ENCODE measurements at places on chromosomes 11 and 22.

GRCh38 chr22:36439481-36440271 lies 41.8 kb downstream of the TXN2 start:
- no peak overlapping the region for H3K4me3 ChIP-seq
- no peak for DNase-seq
- H3K36me3 ChIP-seq = no peaks in the 10 kb centered on the region
- H3K4me1 ChIP-seq = peaks cover 27% of the 10 kb centered on the region
- no peaks in the 10 kb centered on the region for H3K27me3 ChIP-seq
- no peak overlapping the region for H3K27ac ChIP-seq

GRCh38 chr11:123351375-123351774 lies 78.7 kb upstream of the GRAMD1B start:
- H3K27me3 ChIP-seq = no peaks in the 10 kb centered on the region
- no peak overlapping the region for H3K4me3 ChIP-seq
- no peaks in the 10 kb centered on the region for H3K4me1 ChIP-seq
- DNase-seq = no peak
- H3K36me3 ChIP-seq = no peaks in the 10 kb centered on the region

GRCh38 chr11:94728541-94728940 lies 39.6 kb upstream of the AMOTL1 start:
- DNase-seq = no peak
- H3K27ac ChIP-seq = no peak overlapping the region
- H3K36me3 ChIP-seq = no peaks in the 10 kb centered on the region
- peaks cover 4% of the 10 kb centered on the region for H3K27me3 ChIP-seq
- H3K4me1 ChIP-seq = no peaks in the 10 kb centered on the region

DNA sequence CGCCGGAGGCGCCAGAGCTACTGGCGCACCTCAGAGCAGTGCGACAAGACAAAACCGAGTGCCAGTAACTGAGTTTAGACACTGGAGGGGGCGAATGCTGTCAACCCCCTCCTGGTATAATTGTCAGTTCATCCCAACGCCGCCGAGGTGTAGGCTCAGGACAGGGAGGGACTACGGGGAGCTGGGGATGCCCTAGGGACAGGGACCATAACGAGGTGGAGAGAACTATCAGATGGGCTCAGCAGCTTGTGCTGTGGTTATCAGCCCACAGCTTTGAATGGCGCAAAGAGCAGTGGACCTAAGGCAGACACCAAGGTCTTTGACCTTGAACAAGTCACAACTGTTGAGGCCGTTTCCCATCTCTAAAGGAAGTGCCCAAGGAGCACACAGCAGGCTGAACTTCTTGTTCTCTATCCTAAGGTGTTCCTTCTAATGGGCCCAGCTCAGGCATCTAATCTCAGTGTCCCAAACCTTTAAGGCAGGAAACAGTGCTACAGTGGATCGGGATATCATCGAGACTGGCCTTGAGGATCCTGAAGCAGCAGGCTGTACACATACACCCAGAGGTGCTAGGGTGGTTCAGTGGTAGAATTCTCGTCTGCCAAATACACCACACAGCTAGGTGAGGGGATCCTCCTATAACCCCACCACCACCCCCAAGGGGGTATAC lies 958 bp upstream of the TUT1 start:
- H3K27ac ChIP-seq = peak overlapping the region; percentile 90
- H3K36me3 ChIP-seq = peaks cover 45% of the 10 kb centered on the region
- no peak for DNase-seq
- H3K4me1 ChIP-seq = peaks cover 32% of the 10 kb centered on the region

GRCh38 chr11:107988397-107989158 lies 20.1 kb upstream of the CUL5 start:
- H3K27me3 ChIP-seq = no peaks in the 10 kb centered on the region
- no peaks in the 10 kb centered on the region for H3K4me1 ChIP-seq
- no peaks in the 10 kb centered on the region for H3K36me3 ChIP-seq
- H3K4me3 ChIP-seq = no peak overlapping the region

- H3K4me3 ChIP-seq = no peak overlapping the region
- no peak overlapping the region for H3K27ac ChIP-seq
- DNase-seq = no peak
- H3K4me1 ChIP-seq = no peaks in the 10 kb centered on the region
- no peaks in the 10 kb centered on the region for H3K27me3 ChIP-seq
- peaks cover 57% of the 10 kb centered on the region for H3K36me3 ChIP-seq
Observed at GRCh38 chr11:122863704-122864326, 18.7 kb upstream of the JHY start.

DNA sequence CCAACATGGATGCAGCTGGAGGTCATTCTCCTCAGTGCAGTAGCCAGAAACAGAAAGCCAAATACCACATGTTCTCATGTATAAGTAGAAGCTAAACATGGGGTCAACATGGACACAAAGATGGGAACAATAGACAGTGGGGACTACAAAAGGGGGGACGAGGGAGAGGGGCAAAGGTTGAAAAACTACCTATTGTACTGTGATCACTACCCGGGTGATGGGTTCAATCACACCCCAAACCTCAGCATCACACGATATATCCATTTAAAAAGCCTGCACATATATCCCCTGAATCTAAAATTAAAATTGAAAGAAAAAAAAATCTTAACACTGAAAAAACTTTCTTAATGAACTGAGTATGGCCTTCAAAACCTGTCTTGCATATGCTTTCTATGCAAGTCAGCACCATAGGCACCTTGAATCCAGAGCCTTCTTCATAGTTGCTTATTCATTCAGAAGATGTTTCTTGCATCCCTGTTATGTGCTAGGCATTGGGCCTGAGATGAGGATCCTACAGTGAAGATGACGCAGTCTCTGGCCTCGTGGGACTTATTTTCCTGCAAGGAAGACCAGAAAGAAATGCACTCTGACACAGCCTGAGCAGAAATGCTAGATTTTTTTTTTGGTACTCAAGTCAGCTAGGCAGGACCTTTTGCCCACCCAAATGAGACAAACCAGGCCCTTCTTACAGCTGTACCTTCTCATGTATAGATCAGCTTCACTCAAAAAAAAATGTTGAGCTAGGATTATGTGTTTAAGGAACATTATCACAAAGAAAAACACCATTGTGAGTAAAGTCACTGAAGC lies 21.0 kb downstream of the NNMT start:
- no peaks in the 10 kb centered on the region for H3K4me1 ChIP-seq
- no peak overlapping the region for H3K27ac ChIP-seq
- H3K36me3 ChIP-seq = no peaks in the 10 kb centered on the region
- H3K4me3 ChIP-seq = no peak overlapping the region
- H3K27me3 ChIP-seq = no peaks in the 10 kb centered on the region
- DNase-seq = no peak

GRCh38 chr11:60206616-60207015 lies 23.7 kb upstream of the MS4A6A start:
- H3K27ac ChIP-seq = no peak overlapping the region
- H3K4me1 ChIP-seq = no peaks in the 10 kb centered on the region
- no peak overlapping the region for H3K4me3 ChIP-seq
- no peak for DNase-seq
- H3K27me3 ChIP-seq = no peaks in the 10 kb centered on the region

- H3K4me1 ChIP-seq = no peaks in the 10 kb centered on the region
- DNase-seq = no peak
- no peaks in the 10 kb centered on the region for H3K36me3 ChIP-seq
Observed at GRCh38 chr11:101458161-101458560, 125.6 kb downstream of the TRPC6 start.

DNA sequence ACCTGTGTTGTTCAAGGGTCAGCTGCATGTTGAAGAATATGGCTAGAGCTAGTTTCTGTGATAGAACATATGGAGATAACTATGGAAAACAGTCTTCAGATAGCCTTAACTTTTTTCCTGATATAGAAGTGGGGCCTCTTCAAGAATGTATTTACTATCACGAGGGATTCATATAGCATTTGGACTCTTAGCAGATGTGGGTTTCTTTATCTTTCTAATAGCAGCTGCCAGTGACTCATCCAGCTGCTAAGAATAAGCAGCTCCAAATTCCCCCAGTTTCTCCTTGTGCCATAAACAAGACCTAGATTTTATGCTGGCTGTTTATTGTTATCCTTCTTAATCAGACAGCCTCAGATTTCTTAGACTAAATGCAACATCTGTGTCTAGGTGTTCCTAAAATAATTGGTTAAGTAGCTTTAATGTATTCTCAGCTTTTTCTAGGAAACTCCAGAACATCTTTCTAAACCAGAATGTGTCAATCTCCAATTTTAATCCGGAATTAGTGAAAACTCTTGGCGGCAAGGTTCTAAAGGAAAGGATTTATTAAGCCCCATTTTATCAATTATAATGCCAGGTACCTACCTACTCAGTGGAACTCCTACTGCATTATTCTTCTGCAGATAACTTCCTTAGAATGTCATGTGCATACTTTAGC lies 119.8 kb downstream of the CSTPP1 start:
- H3K27ac ChIP-seq = no peak overlapping the region
- H3K4me1 ChIP-seq = no peaks in the 10 kb centered on the region
- no peaks in the 10 kb centered on the region for H3K36me3 ChIP-seq
- no peak overlapping the region for H3K4me3 ChIP-seq
- no peaks in the 10 kb centered on the region for H3K27me3 ChIP-seq

DNA sequence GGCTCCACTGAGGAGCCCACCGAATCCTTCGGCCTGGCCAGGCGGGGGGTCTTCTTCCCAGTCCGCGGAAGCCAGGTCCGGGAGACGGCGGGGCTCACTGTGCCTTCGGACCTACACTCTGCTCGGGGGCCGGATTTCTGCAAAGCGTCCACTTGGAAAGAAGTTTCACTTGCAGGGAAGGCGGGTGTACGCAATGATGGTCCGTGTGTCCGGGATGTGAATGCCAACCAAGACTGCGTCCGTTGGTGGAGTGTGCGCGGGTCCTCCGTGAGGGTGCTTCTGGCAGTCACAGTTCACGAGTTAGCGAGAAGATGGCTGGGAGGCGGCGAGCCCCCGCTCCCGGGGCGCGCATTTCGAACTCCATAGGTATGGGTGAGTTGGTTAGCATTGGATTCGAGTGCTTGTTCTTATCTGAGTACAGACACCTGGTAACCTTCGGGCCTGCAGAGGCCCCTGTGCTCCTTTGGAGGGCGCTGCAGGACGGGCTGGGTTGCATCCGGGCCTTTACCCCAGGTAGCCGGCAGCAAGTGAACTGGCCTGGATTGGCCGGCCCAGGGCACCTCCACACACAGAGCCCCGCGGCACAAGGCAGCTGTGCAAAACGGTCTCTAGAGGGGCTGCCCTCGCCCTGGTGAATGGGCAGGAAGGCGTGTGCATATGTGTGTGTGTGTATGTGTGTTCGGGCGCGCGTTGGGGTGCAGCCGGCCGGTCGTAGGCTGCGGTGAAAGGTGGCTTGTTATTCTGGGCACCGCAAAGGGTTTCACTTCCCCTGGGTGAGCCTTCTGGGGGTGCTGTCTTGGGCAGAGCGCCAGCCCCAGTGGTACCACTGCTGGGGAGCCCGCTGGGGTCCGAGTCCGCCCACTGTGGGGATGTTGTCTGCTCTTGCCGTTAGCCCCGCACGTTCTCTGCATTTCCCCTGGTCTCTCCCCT lies 13.3 kb upstream of the CYP2R1 start:
- no peaks in the 10 kb centered on the region for H3K27me3 ChIP-seq
- H3K4me1 ChIP-seq = peaks cover 28% of the 10 kb centered on the region
- peak overlapping the region; percentile 87 for H3K4me3 ChIP-seq

- no peak for DNase-seq
- no peaks in the 10 kb centered on the region for H3K36me3 ChIP-seq
- no peak overlapping the region for H3K27ac ChIP-seq
Observed at GRCh38 chr22:30767661-30768060, 73.0 kb downstream of the OSBP2 start.

GRCh38 chr11:126990716-126991480 lies 9.7 kb downstream of the KIRREL3 start:
- H3K4me3 ChIP-seq = no peak overlapping the region
- no peak overlapping the region for H3K27ac ChIP-seq
- H3K27me3 ChIP-seq = no peaks in the 10 kb centered on the region
- H3K4me1 ChIP-seq = no peaks in the 10 kb centered on the region

GRCh38 chr11:118552341-118552740 lies 13.4 kb downstream of the IFT46 start:
- no peaks in the 10 kb centered on the region for H3K27me3 ChIP-seq
- H3K4me3 ChIP-seq = no peak overlapping the region
- peaks cover 30% of the 10 kb centered on the region for H3K36me3 ChIP-seq
- no peak overlapping the region for H3K27ac ChIP-seq
- no peak for DNase-seq
- H3K4me1 ChIP-seq = no peaks in the 10 kb centered on the region

DNA sequence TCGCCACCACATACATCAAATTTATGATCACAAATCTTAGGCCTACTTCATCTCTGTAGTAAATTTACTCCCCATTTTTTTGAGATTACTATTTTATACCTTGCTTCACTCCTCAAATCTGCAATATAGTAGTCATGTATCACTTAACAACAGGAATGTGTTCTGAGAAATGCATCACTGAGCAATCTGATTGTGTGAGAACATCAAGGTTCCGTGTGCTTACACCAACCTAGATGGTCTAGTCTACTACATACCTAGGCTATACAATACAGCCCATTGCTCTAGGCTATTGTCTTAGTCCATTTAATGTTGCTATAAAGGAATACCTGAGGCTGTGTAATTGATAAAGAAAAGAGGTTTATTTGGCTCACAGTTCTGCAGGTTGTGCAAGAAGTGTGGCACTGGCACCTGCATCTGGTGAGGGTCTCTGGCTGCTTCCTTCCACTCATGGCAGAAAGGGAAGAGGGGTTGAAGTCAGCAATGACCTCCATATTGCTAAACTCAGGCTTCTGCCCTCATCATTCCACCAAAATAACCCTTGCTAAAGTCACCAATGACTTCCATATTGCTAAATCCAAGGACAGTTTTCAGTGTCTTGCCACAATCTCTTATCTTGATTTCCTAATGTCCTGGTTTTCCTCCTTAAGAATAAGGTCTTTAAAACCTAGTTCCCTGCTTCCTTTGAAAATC lies 140.3 kb downstream of the RBFOX2 start:
- no peak overlapping the region for H3K27ac ChIP-seq
- no peak overlapping the region for H3K4me3 ChIP-seq
- no peaks in the 10 kb centered on the region for H3K4me1 ChIP-seq
- H3K36me3 ChIP-seq = no peaks in the 10 kb centered on the region

GRCh38 chr11:72203163-72203562 lies 11.2 kb downstream of the FOLR1 start:
- no peaks in the 10 kb centered on the region for H3K4me1 ChIP-seq
- no peak for DNase-seq
- no peaks in the 10 kb centered on the region for H3K36me3 ChIP-seq
- H3K27ac ChIP-seq = no peak overlapping the region
- no peaks in the 10 kb centered on the region for H3K27me3 ChIP-seq

- no peaks in the 10 kb centered on the region for H3K27me3 ChIP-seq
- H3K27ac ChIP-seq = peak overlapping the region; percentile 89
- H3K4me1 ChIP-seq = peaks cover 23% of the 10 kb centered on the region
- peaks cover 21% of the 10 kb centered on the region for H3K36me3 ChIP-seq
Observed at GRCh38 chr22:40951795-40952605, 822 bp downstream of the RBX1 start.

All from natural killer cell (primary cell).